Stimulated activated CD4-positive, alpha-beta T cell treated with anti-CD3 and anti-CD28 coated beads, Interleukin-1b, Interleukin-23, amount 100 ng/mL, for 24 hours (primary cell): ENCODE measurements at places on chromosomes 1 and 21.

- DNase-seq = no peak
Measured at GRCh38 chr1:15639931-15640330, 22.7 kb downstream of the DDI2 start.

DNA sequence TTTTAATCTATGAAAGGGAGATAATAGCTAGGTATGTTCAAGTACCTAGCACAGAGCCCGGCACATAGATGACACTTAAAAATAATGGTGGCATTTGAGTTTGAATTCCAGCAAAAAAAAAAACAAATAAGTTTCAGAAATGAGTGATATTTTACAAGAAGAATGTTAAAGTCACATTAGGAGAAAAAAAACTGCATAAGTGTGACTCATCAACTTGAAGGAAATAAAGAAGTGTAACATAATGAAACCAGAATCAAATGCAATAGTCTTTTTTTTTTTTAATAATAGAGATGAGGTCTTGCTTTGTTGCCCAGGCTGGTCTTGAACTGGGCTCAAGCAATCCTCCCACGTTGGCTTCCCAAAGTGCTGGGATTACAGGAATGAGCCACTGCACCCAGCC lies 17.1 kb downstream of the DNASE2B start:
- no peak for DNase-seq

GRCh38 chr1:240610636-240611035 lies 1.3 kb downstream of the GREM2 start:
- DNase-seq = no peak

- DNase-seq = no peak
Measured at GRCh38 chr1:52159033-52159789, 17.3 kb downstream of the ZFYVE9 start.

DNA sequence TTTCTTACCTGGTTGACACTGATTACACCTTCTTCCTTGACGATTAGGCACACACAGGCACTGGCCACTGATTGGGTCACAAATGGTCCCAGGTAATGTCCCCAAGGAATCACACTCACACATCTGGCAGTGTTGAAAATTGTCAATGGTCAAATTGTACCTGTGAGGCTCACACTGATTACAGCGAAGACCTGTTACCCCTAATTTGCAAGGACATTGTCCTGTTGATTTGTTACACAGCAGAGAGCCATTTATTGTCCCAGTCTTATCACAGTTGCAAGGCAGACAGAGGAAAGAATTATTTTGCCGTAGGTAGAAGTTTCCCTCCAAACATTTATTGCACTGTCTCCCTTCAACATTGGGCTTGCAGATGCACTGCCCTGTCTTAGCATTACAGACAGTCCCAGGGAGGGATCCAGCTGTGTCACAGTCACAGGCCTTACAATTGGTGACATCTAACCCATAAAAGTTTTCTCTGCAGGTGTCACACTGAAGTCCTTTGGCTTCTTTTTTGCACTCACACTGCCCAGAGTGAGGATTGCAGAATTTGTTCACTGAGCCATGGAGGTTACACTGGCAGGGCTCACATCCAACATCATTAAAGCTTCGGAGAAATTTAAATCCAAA lies 176.6 kb downstream of the USH2A start:
- no peak for DNase-seq

DNA sequence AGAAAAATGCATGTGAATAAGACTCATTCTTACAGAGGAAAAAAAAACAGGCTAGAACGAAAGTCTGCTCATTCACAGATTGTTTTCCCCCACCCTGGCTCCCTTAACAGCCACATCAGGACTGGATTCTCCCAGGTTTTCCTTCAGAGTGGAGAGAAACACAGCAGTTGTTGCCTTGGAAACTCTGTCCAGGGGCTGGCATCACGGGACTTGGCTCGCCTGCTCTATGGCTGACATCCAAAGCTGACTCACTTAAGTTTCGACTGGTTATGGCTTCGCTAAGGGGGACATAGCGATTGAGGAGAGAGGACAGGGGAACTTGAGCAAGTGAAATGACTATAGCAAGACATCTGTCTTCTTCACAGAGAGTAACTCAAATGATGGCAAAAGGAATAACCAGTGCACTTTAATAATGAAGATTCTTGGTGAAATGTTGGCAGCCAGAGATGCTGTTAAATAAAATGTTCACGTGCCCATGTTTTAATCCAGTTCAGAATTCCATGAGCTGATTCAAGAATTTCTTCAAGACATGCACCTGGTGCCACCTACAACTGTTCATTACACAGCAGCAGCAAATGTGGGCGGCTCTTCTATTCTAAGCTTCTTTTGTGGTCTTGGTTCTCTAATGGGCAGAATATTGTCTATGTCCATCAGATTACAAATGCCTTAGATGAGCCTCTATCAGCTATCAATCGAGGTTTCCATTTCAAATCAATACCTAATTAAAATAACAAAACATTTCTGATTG lies 21.8 kb downstream of the MIS18A start:
- no peak for DNase-seq

DNA sequence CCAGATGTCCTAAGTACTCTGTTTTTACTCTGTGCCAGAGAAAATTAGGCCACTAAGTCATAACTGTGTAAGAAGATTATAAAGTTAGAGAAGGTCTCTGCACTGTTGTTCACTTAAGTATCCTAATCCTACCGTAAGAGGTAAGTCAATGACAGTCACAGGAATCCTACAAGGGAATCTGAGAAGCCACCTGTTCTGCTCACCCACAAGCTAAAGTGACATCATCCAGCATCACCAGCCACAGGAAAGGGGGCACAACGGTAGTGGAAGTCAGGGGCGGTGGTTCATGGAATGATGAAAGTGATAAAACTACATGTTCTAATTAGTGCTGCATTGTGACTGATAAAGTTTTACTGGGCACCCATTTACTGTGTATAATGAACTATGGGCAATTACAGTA lies 92.7 kb downstream of the PLD5 start:
- DNase-seq = no peak

- no peak for DNase-seq
Measured at GRCh38 chr1:205587581-205587980, 44.2 kb downstream of the ELK4 start.

DNA sequence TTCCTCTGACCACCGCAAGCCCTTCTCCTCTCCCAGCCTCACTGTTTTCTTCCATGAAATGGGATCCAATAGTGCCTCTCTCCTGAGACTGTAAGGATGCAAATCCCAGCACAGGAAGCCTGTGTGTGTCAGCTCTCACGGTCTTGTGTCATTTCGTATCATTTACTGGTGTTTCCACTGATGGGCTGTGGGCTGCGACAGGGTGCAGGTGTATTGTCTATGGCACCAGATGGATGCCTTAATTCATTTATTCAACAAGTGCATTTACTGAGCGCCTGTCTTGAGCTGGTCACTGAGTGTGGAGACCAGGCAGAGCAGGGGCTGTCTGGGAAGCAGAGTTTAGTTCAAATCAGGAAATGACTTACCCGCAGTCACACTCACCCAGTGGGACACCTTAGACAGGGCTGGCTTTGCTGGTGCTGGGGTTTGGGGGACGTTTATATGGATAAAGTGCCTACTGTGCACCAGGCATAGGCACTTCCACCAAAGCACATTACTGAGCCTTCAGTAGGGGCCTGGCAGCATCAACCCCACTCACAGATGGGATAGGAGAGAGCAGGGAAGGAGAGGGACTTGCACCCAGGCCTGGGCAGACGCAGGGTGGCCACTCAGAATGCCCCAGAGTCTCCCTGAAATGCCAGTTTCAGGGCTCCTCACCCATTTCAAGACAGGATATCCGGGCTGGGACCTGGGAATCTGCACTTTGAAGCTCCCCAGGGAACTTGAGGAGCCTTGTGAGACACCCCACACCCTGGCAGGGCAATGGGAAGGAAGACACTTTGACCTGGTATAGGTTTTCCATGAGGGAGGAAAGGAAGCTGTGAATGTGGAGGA lies 398.9 kb downstream of the MATN1 start:
- no peak for DNase-seq

DNA sequence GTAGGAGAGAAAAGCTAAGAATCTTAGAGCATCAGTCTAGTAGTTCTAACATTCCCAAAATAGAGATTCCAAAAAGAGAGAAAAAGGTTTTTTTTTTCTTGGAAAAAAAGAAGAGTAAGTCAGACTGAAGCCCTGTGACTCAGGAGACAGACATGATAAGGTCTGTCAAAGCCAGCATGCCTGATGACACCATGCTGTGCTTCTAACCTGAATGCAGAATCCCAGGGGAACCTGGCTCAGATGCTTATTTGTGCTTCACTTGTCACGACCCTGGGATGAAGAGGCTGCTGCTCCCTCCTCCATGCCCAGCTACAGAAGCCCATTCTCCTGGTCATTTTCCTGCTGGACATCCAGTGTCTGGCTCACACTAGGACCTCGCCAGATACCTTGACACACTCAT lies 44.3 kb downstream of the ERICH3 start:
- no peak for DNase-seq

DNA sequence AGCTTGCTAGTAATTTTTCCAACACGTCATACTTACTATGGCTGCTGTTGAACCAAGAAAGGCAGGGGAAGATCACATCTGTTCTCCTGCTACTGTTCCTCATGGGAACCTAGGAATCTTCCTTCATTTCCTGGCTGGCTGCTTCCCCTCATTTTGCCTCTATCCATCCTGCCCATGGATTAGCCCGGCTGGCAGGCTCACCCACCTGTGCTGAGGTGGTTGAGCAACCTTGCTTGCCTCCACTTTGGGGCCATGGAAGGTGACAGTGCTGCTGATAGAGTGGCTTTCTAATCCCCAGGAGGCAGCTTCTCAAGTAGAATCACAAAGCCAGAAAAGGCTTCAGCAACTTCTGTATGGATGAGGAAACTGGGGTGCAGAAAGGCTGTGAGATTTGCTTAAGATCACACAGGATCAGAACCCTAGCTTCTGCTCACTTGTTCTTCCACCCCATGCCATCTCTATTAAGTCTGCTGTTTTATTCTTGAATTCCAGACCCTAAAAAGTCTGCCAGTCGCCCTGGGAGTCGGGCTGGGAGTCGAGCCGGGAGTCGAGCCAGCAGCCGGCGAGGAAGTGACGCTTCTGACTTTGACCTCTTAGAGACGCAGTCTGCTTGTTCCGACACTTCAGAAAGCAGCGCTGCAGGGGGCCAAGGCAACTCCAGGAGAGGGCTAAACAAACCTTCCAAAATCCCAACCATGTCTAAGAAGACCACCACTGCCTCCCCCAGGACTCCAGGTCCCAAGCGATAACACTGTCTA lies 6.2 kb upstream of the BMP8A start:
- DNase-seq = no peak
